Kidney epithelial cell (primary cell): ENCODE measurements at places on chromosomes 7 and 10. TPM values are rescaled to one million over a fixed set of nuclear protein-coding genes. Genes with fewer than 3 reads are reported as not detected.

DNA sequence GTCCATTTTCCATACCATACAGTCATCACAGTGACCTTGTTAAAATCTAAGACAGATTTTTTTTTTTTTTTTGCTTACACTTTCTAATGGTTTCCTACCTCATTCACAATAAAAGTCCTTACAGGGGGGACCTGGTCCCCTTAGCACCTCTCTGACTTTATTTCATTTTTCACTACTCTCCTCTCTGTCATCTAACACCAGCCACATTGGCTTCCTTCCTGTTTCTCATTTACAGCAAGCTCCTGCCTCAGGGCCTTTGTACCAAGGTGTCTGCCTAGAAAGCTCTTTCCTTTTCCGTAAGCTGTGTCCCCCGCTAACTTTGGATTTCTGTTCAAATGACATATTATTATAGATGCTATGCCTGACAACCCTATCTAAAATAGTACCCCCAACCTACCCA lies 27.7 kb downstream of the CC2D2B start:
- no peak for DNase-seq

GRCh38 chr7:69749372-69749979 lies 151.2 kb downstream of the AUTS2 start:
- DNase-seq: no peak

The EGFR gene
- 67.2 and 76.7 TPM in 2 replicates for total RNA-seq

GRCh38 chr10:24047176-24047575 lies 161.8 kb upstream of the KIAA1217 start:
- no peak for DNase-seq

The DPYSL4 gene
- total RNA-seq: 15.3 and 21.5 TPM in 2 replicates

The SPDYE6 gene
- total RNA-seq: not detected in 2 replicates

DNA sequence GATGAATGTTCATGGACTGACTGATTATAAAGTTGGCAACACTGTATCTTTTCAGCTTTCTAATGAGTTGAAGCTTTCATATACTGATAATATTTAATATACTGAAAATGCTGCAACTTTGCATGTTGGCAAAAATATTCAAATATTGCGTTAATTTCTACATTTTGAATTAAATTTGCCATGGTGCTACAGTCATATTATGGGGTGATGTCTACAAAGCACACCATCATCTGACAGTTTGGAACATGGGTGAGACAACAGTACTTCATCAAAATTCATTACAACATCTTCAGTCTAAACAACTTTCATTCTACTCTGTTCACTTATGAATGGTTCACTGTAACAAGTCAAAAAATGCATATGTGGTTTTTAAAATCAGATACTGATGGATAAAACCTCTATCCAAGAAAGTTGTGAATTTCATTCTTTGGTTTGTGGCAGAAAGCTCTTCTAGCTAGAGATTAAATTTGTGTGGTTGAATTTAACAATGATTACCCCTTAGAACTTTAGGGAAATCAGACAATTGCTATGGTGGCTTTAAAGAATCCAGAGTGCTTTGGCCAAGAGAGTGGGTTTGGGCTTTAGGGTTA lies 136.4 kb downstream of the TMEM26 start:
- no peak for DNase-seq

GRCh38 chr10:71433768-71434744 lies 37.3 kb downstream of the CDH23 start:
- no peak for DNase-seq

DNA sequence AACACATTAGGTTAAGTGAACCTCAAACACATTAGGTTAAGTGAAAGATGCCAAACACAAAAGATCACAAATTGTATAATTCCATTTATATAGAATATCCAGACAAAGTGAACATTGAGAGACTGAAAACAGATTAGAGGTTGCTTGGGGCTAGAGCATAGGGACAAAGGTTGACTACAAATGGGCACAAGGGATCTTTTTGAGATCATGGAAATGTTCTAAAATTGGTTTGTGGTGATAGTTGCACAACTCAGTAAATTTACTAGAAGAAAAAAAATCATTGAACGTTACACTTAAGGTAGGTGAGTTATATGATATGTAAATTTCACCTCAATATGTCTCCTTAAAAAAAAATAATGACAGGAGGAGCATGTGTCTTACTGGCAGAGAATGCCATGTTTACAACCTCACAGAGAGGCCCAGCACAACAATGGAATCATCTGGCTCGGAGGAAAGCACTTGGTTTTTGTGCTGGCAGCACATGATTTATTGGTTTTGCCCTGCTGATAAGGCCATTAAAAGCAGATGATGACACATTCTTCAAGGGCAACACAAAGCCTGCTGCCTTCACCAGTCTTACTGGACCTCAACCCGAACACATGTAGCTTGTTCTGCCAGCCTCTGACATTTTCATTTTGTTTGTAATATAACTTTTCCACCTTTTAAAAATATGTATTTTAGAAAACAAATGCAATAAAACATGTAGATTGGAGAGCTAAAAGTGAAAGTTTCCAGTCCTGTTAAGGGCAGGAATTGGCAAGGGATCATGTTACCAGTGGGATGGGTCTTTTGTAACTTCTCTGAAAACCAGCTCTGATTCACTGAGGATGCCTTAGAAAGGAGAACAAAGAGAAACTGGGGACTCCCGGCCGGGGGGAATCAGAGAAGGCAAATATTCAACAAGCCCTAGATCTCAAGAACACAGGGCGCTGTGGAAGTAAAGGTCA lies 11.9 kb upstream of the LMOD2 start:
- peak; percentile 52 for DNase-seq

The PNLIPRP2 gene
- not detected in 2 replicates for total RNA-seq

DNA sequence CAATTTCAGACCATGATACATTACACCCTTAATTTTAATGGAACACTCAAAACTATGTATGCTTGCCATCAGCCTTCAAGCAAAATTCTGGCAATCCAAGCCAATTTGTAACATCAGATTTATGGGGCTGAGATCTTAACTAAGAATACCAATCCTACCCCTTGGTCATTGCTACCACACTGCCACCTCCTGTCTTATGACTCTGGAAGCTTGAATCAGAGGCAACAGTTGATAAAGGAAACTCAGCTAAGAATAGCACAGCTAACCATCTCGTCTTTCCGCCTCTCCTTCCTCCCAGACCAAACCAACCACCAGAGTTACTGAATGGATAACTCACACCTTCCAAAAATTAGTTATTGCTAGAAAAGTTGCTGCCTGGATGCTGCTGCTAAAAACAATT lies 7.4 kb downstream of the IGF2BP3 start:
- DNase-seq: no peak

DNA sequence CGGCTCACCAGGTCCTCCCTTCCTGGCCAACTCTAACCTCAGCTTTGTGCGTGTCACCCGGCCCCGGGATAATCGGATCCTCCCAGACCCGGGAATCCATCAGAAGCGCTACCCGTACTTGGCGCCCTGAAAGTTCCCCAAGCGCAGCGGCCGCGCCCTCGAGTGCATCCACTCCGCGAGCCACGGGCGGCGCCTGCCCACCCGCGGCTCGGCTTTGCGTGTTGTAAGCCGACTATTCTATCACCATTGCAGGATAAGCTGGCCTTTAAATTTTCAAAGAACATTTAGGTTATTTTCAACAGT lies 35.7 kb upstream of the EBLN1 start:
- DNase-seq: no peak

DNA sequence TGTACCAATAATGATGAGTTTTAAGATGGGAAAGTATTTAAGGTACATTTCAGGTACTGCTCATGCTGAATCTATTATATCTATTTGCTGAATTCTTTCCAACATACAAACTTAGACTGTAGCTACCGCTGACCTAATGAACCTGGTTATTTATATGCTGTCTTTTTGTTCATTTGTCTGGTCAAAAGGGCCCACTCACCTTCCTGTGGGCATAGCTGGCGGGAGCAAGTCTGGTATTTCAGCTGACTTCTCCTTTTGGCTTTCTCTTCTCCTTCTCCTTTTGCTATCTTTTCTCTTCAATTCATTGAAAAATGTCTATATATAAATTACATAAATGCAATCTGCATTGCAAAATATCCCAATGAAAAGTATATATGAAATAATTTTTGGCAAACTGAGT lies 9.5 kb downstream of the PLXDC2 start:
- DNase-seq: no peak
